Inflammatory macrophage treated with lipopolysaccharide for 4 hours (primary cell): ENCODE measurements at places on chromosomes 3 and 15.

- DNase-seq, result no peak
Observed at GRCh38 chr15:26771578-26772153, 1.2 kb downstream of the GABRB3 start.

DNA sequence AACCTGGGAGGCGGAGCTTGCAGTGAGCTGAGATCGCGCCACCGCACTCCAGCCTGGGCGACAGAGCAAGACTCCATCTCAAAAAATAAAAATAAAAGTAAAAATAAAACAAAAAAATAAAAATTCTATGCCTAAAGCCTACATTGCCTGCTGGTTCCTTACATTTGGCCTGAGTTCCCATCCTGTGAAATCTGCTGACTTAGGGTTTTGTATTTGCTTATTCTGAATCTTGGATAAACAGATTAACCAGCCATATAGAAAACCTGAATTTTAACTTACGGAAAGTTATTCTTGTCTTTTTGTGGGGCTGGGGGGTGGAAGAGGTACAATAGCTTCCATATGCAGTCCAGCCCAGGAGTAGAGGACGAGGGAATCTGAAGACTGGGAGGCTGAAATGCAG is 73.7 kb upstream of the UMPS start:
- no peak for DNase-seq

DNA sequence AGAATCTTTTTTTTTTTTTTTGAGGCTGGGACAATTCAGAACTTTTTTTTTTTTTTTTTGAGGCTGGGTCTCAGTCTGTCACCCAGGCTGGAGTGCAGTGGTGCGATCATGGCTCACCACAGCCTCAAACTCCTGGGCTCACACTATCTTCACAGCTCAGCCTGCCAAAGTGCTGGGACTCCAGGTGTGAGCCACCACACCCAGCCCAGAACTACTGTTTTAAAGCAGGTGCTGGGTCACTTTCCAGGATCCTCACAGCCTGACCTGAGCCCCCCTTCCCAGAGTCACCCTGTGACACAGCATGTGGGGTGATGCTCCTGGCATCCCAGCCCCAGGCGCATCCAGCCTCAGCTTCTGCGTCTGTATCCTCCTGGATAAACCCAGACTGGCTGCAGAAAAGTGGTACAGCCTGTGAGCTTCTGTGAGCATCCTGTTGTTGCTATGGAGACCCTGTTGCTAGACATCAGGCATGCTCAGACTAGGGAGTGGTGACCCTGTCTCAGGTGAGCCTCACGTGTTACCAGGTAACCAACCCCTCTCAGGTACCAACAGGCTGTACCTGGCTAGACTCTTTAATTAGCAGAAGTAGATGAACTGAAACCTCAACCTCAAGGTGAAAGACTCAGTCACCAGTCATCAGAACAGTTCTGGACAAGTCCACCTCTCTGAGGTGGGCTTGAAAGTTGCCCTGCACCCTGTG is 15.0 kb downstream of the KLF13 start:
- DNase-seq, result no peak

- DNase-seq, result peak; percentile 93
Observed at GRCh38 chr3:150412561-150413231, 4.6 kb downstream of the TSC22D2 start.

- DNase-seq, result no peak
Observed at GRCh38 chr15:90887037-90887481, 2.8 kb downstream of the FES start.

DNA sequence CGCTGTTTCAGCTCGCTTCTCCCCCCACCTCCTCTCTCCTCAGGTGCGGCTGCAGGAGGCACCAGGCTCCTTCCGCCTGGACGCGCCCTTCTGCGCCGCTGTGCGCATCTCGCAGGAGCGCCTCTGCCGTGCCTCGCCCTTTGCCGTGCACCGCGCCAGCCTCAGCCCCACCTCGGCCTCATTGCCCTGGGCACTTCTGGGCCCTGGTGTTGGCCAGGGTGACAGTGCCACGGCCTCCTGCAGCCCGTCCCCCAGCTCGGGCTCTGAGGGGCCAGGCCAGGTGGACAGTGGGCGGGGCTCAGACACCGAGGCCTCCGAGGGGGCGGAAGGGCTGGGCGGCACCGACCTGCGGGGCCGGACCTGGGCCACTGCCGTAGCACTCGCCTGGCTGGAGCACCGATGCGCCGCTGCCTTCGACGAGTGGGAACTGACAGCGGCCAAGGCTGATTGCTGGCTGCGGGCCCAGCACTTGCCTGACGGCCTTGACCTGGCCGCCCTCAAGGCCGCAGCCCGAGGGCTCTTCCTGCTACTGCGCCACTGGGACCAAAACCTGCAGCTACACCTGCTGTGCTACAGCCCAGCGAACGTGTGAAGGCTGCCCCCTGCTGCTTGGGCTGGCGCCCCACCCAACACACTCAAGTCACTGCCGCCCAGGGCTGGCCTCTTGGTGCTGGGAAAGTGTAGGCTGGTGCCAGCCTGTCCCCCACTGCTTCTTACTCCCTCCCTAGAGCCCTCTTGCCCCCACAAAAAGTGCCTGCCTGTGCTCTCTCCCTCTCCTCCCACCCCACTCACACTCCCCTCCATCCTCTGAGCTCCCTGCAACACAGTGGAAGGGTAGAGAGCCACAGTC is 7.1 kb downstream of the ALG3 start:
- no peak for DNase-seq

DNA sequence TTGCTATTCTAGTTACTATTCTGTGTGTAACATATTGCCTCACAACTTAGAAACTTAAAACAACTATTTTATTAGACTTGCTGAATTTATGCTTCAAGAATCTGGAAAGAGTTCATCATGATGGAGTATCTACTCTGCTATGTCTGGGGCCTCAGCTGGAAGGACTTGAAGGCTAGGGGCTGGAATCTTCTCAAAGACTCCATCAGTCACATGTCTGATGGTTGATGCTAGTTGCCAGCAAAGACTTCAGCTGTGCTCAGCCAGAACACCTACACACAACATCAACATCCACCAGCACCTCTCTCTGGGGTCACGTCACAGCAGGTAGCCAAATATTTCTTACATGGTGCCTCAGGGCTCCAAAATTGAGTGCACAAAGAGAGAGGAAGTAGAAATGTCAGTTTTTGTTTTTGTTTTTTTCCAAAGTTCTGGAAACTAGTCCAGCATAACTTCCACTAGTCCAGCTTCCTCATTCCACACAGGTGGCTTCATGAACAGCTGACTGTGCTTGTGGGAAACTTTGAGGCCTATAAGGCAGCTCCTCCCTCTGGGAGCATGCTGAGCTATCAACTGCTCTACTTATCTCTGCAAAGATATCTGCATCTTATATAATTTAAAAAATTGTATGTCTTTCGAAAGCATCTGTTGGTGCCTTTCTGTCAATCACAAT is 325.4 kb upstream of the AGTR1 start:
- no peak for DNase-seq

- peak; percentile 97 for DNase-seq
Observed at GRCh38 chr3:194487289-194488054, 670 bp upstream of the ATP13A3 start.

DNA sequence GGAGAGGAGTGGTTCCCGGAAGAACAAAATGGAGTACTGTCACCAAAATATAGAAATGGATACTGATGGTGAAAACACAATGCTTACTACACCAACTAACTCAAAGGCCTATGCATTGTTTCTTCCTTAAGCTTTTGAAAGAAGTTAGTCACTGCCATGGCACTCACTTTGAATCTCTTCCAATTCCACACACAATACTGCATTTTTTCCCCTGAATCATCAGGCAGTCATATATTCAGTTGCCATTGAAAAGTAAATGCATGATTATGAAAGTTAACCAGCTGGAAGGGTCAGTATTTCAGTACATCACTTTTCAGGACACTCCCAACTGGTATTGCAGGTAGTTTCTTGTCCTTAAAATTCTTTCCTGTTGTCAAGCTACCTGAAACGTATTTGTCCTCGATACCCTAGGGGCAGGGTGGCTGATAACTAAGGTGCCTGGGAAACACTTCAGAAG is 9.0 kb upstream of the LRRFIP2 start:
- no peak for DNase-seq

- no peak for DNase-seq
Observed at GRCh38 chr3:138437281-138437680, 2.9 kb downstream of the ESYT3 start.

DNA sequence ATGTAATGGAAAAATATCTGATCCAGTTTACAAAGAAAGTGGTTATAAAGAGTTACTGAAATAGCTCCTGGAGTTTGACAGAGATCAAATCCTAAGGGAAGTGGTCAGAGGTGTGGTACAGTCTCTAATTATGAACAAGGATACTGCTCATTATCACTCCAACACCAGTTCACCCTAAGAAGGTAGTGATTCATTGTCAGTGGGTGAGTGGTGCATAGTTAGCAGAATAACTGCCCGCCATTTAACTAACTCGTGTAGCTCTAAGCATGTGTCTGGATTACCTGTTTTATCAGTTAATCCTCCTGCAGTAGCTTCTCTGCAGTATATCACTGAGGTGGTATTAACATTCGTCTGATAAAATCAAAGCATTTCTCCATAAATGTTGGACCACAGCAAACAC is 700.1 kb downstream of the NLGN1 start:
- no peak for DNase-seq

GRCh38 chr3:107993771-107994170 is 97.1 kb downstream of the CD47 start:
- no peak for DNase-seq

DNA sequence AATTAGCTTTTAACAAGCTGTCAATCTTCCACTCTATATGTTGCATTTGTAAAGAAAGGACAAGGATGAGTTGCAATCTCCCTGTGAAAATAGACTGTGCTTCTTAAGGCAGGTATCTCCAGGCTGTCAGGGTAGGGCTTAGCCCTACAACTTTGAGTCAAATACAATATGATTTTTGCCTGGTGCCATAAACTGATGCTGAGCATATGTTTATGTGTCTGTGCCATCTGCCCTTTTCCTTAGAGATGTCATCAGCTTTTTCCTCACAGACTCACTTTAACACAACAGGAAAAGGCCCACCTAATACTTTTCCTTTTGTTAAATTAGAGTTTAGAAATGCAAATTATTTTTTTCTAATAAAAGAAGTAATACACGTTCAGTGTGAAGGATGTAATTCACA is 548.3 kb downstream of the NLGN1 start:
- DNase-seq, result no peak

DNA sequence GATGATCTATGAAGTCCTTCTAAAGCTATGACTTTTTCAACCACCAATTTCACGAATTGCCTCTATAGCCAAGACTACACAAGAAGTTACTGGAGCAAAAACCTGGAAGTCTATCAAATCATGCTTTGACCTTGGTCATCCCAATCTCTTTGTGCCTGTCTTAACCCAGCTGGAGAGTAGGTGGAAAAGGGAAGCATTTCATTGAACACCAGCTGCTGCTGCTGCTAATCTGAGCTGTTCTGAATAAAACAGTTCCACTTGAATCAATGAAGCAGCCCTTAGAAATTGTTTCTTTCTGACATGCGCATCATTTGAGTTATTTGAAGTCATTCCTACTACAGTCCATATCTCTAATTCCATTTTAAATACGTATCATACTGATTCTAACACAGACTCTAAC is 7.3 kb upstream of the UBE3A start:
- DNase-seq, result no peak

DNA sequence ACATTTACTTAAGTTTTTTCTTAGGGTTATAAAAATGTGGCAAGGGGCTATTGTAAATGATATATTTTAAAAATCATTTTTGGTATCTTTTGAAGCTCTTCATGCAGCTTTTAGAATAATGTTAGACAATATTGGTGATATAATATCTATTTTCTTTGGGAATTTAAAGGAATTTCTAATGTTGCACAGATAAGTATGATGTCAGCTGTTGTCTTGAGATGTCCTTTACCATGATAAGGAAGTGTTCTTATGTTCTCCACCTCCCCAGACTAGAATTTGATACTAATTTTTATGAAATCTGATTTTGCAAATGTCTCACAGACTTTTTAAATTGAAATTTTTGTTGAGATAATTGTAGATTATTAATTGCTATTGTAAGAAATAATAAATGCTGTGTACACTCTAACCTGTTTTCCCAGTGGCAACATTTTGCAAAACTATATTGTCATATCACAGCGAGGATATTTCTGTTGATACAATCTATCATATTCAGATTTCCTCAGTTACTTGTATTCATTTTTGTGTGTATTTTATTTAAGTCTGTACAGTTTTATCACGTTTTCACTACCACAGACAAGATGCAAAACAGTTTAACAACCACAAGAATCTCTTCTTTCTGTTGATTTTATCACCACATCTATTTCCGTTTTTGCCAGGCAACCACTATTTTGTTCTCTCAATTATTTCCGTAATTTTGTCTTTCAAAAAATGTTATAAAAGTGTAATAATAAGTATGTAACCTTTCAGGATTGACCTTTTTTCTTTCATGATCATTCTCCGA is 55.4 kb downstream of the SPRED1 start:
- DNase-seq, result peak; percentile 68

GRCh38 chr15:33834892-33835743 is 133.2 kb upstream of the CHRM5 start:
- DNase-seq, result no peak

DNA sequence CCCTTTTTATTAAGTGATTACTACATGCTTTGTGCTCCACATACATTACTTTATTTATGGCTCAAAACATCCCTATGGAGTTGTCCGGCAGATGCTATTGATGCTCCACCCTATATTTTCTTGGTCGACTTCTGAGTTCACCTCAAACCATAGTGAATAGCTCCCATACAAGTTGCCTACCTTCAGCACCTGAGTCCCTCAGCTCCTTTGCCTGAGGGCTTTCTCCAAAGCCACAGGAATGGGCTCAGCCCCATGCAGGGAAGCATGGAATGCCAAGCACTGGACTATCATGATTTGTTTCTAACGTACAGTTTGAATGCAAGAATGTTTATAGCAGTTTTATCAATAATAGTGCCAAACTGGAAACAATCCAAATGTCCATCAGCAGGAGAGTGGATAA is 124.8 kb upstream of the TNIK start:
- DNase-seq, result no peak

- peak; percentile 37 for DNase-seq
Observed at GRCh38 chr15:77966540-77967234, 110.8 kb downstream of the TBC1D2B start.

DNA sequence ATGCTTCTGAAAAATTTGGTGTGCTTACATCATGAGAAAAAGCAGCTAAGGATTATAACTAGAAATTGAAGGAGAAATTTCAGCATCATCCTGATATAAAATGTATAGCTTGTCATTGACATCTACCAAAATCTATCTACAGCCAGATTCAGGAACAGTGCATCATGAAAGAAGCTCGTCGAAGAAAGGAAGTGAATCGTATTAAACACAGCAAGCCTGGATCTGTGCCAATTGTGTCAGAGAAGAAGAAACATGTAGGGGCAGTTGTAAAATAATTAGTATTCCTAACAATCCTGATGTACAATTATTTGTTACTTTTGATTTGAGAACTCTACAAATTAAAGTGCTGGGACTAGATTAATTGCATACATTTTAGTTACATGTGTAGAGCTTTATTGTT is 37.2 kb downstream of the AP4E1 start:
- DNase-seq, result peak; percentile 26

- no peak for DNase-seq
Observed at GRCh38 chr3:82128271-82128670, 366.8 kb upstream of the GBE1 start.

GRCh38 chr3:194985031-194985578 is 285.9 kb downstream of the XXYLT1 start:
- peak; percentile 54 for DNase-seq

GRCh38 chr3:121018917-121019321 is 110.9 kb downstream of the STXBP5L start:
- no peak for DNase-seq

- DNase-seq, result peak; percentile 9
Observed at GRCh38 chr3:27914199-27914598, 192.1 kb upstream of the EOMES start.
